Stimulated activated CD4-positive, alpha-beta T cell treated with anti-CD3 and anti-CD28 coated beads, Interleukin-15, amount 100 ng/mL, for 1 hour (primary cell): ENCODE measurements at places on chromosomes 11 and 22.
A peak's percentile ranks its signal among the peaks of the same experiment; 100 is the strongest.

DNA sequence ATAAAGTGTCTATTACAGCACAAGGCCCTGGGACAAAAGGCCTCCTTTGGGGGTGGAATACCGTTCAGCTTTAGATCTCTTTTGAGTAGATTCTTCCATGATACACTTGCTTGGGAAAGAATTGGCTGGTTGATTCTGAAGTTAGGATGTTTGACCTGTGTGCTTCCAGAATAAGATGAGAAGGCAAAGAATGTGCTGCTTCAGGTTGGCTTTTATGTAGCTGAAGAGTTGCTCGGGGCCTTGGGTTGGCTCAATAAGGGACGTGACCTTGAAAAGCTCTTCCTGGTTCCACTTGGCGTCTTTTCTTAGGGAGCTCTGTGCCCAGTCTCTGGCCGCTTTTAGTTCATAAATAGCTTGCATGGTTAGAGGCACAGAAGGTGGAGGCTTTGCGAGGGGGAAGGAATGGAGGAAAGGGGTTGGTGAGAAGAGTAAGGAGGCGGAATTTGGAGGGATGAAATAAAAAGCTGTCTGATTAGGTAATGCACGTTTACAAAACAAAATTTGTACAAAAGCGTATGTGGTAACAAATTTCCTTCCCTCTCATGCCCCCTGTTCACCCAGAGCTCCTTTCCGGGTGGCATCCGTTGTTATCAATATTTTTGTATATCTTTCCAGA is 4.2 kb upstream of the SORL1-AS1 start:
- DNase-seq = no peak

DNA sequence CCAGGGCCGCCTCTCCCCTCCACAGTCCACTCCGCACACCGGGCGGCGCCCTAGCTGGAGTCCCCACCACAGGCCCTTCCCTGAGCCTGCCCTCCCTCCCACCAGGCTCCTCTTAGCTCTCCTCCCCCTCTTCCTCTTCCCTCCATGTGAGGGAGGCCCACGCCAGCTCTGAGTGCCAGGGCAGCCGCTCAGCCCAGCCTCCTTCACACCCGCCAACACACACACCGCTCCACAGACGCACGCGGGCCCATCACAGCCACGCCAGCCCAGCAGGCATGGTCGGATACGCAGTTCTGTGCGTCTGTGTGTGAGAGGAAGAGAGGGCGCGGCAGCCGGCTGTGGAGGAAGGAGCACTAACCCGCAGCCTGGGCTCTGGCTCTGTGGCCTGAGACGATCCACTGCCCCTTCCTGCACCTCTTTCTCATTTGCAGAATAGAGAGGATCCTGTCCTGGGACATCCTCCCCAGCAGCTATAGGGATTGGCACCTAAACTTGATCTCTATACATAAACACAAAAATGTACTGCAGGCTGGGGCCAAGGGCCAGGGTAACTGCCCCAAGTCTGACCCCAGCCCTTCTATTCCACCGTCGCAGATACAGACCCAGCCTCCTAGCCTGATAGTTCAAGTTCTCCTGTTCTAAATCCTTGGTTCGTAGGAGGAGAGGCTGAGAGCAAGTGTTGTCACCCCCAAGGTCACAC is 3.5 kb downstream of the CHRM4 start:
- DNase-seq = no peak

GRCh38 chr11:57699813-57700212 is 12.2 kb downstream of the MED19 start:
- no peak for DNase-seq

- no peak for DNase-seq
Measured at GRCh38 chr11:118005224-118006152, 19.3 kb downstream of the IL10RA start.

- DNase-seq = no peak
Measured at GRCh38 chr11:91717169-91717568, 507.4 kb upstream of the FAT3 start.

- no peak for DNase-seq
Measured at GRCh38 chr11:119284344-119285157, 32.4 kb downstream of the MCAM start.

DNA sequence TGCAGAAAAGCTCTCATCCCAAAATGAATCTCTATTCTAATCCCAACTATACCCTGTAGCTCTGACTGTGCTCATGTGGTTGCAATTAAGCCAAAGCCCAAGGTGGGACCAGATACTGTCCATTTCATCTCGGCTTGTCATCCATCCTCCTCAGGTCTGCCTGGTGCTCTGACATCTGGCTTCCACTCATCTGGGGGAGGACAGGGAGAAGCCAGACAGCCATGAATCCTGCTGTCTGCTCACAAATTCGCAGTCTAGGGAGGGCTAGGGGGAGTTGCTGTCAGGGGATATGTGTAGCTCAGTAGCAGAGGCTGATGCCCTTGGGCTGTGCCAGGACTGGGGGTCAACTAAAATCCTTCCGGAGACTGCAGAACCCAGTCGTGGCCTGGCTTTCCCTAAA is 167.1 kb downstream of the ETS1 start:
- no peak for DNase-seq

DNA sequence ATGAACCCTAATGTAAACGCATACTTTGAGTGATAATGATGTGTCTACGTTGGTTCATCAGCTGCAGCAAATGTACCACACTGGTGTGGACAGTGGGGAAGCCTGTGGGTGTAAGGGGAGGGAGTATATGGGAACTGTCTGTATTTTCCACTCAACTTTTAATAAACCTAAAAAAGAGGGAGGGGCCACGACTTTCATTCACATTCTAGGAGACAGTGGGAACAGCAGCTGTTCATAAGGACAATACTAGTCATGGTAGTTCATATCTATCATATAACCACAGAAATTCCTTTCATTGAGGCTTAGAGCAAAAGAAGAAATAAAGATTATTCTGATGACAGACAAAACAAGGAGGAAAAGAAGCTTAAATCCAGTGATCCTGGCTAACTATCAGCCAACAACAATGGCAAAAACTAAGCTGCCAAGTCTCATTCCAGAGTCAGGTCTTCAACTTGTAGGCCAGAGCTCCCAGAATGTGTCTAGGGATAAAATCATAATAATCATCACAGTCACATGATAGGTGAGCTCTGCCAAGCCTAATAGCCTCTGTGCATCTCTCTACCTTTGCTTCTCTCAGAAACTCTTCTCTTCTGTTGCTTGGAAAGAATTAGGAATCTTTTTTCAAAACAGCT is 59.4 kb upstream of the CHRM4 start:
- DNase-seq = no peak

DNA sequence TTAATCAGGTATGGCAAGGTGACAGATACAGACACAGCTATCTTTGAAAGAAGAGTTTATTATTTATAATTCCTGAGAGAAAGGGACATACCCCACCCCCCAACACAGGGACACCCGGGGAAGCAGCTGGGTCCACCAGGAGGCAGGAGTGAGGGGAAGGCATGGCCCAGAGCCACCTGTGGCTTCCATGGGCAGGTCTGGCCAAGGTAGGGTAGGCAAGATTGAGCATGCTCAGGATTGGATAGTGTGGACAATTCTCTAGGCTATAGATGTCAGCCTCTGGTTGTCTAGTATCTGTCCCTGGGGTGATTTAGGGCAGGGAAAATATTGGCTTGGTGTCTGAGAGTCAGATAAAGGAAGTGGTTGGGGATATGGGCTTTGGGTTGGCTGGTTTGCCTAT is 27.5 kb upstream of the SMIM35 start:
- DNase-seq = no peak

DNA sequence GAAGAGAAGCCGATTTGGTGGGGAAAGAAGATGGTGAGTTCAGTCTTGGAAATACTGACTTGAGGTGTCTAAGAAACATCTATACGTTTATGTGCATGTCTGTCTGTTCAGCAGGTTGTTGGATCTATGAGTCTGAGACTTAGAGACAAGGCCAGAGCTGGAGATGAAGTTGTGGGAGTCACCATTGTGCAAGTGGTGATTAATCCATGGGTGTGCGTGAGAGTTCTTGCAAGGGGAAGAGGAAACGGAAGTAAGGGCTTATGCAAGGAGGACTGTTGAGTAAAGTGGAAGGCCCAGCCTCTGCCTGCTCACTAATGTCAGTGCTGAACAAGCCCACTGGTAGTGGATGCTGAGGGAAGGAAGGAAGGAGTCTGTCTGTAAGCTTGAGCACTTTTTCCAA is 9.7 kb downstream of the TMEM45B start:
- no peak for DNase-seq

DNA sequence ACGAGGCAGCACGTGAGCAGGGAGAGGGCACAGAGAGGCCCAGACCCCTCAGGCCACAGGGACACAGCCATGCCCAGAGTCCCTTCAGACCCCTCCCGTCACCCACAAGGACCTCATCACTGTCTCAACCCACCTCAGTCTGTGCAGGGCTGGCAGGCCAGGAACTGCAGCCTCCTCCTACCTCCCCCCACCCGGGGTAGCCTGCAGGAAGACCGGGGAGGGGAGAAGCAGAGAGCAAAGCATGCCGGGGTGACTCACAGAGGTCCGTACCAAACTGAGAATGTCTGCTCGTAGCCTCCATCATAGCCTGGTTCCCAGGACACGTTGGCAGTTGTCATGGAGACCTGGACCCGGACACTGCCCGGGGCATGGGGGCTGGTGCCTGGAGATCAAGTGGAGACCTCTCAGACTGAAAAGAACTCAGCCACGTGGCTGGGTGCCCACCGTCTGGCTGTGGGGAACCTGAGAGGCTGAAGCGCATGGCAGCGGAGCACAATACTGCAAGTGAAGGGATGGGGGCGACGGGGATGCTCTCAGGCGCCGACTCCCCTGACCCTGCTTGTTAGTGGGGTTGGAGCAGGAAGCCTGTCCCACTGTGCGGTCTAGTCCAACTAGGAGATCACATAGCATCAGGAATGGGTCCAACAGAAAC is 27.2 kb downstream of the IGSF9B start:
- DNase-seq = no peak

- DNase-seq = no peak
Measured at GRCh38 chr22:25025491-25026400, 73.2 kb downstream of the KIAA1671 start.

DNA sequence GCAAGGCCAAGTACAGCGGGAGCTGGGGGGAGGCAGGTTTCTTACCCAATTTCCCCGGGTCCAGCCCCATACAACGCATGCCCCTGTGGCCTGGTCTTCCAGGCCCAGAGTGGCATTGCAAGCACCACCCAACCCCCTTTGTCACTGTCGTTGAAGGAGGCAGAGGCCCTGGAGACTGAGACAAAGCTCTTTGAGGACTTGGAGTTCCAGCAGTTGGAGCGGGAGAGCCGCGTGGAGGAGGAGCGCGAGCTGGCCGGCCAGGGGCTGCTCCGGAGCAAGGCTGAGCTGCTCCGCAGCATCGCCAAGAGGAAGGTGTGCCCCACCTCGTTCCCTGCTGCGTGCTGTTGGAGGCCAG is 27.8 kb downstream of the PHLDB1 start:
- DNase-seq = no peak

GRCh38 chr11:61898247-61898582 is 6.9 kb upstream of the FADS3 start:
- no peak for DNase-seq

DNA sequence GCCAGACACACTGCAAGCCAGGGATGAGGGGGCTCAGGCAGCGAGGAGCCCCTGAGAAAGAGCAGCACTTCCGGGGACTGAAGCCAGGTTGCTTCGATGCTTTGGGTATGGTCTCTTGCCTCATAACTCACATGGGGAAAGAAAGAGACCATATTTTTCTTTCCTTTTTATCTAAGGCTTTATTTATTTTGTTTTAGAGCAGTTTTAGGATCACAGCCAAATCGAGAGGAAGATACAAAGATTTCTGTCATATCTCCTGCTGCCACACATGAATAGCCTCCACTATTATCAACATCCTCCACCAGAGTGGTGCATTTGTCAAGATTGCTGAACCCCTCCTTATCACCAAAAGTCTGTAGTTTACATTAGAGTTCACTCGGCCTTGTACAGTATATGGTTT is 24.3 kb upstream of the ADSL start:
- DNase-seq = no peak

- DNase-seq = peak; percentile 66
Measured at GRCh38 chr11:64810271-64810890, at the start of gene MEN1. Gene MEN1, minus strand, starts transcription at chr11:64810551. Its CDS starts 442 bp downstream, at chr11:64810109.

DNA sequence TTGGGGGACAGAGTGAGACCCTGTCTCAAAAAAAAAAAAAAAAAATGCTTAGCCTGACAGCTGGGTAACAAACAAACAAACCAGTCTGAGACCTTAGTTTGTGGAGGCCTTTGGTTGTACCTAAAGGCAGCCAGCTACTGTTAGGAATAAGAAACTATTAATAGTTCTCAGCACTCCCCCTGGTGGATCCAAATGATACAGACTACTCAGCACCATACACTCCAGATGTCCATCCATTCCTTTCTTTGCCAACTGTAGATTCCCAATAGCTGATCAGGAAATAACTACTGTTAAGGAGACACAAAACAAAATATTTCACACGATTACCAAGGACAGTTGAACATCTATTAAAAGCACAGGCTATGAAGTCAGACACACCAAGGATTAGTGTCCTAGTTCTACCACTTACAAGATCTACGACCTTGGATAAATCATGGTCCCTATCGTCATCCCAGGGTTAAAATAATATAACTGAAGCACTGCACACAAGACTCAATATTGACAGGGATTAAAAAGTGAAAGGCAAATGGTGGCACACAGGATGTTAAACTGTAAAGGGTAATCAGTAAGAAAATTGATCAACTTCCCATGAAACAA is 17.2 kb downstream of the CLDN25 start:
- DNase-seq = no peak

DNA sequence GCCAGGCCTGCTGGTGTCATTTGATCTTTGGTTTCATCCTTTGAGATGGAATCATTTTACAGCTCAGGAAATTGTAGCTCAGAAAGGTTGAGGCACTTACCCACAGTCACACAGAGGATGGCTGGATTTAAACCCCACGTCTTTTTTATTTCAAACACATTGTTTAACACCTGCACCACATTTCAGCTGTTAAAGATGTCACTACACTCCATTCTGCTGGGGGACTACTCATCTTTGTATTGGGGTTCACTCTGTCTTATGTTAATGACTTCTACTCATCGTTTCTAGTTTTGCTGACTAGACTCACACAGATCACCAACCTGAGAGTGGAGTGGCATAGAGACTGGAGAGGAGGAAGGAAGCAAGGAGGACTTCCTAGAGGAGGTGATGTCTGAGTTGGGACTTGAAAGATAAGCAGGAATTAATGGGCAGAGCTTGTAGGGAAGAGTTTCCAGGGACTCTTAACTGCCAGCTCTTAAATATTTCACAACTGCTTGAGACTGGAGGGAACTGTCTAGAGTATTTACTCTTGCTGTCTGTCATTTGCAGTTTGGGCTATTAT is 80.0 kb downstream of the TP53I11 start:
- DNase-seq = no peak

DNA sequence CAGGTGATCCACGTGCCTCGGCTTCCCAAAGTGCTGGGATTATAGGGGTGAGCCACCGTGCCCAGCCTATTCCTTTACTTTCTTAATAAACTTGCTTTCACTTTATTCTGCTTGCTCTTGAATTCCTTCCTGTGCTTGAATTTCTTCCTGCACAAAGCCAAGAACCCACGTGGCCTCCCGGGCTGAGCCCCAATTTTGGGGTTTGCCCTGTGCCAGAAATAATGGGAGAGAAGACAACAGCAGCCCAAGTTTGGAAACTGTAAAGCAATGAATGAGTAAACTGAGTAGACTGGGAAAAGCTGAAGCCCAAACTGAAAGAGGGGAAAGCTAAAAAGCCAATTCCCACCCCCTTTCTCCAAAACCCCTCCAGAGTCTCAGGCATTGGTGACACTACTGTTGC is 136.4 kb downstream of the NECTIN1 start:
- no peak for DNase-seq
